Activated CD4-positive, alpha-beta memory T cell treated with anti-CD3 and anti-CD28 coated beads for 36 hours (primary cell): ENCODE measurements at places on chromosomes 16 and 17.

DNA sequence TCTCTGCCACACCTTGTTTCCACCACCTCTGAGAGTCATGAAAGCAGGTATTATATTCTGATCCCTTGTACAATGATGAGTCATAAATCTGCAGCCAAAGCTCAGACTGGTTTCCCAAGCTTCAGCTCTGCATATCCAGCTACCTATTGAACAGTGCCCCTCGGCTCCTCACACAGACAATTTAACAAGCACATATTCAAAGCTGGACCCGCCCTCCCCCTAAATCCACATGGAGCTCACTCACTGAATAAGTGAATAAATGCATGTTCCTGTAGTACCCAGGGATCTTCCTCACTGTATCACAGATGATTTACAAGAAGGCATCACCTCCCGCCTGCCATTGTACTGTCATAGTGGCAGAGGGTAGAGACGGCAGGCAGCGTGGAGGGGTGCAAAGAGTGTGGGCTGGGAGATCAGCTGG, 516.4 kb downstream of the GRIN2A start:
- no peak for DNase-seq

- DNase-seq: no peak
Measured at GRCh38 chr16:84532855-84533486, 28.5 kb upstream of the MEAK7 start.

DNA sequence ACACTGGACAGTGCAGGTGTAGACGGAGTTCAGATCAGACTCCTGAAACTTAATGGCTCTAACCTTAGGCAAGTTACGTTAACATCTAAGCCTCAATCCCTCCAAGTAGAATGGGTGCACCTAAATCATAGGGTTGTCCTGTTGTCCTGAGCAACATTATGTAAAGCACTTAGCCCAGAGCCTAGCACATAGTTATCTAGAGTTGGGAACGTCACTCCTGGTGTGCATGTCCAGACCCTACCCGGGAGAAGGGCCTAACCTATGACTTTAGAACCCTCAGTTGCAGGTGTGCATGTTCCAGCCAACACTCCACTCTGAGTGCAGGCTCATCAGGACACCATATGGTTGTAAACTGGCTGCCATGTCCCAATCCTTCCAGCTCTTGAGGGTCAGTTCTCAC, 26.0 kb downstream of the LIG3 start:
- no peak for DNase-seq

GRCh38 chr17:17321356-17322025, 18.3 kb downstream of the NT5M start:
- no peak for DNase-seq

DNA sequence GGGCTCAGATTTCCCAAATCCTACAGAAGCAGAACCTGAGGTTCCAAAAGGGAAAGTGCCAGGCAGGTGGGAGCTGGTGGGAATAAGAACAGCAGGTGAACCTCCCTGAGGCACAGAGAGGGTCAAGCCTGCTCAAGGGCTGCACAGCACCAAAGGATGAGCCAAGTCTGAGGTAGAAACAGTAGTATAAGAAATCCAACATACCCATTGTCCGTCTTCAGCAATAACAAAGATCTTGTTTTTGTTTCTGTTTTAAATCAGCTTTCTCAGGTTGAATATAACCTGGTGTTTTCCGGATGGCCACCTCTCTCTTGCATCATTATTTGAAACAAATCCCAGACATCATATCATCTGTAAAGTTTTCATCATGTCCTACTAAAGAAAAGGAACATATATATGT, 10.6 kb upstream of the CES3 start:
- DNase-seq: no peak

GRCh38 chr17:62657145-62657665, 29.7 kb downstream of the MRC2 start:
- DNase-seq: no peak

DNA sequence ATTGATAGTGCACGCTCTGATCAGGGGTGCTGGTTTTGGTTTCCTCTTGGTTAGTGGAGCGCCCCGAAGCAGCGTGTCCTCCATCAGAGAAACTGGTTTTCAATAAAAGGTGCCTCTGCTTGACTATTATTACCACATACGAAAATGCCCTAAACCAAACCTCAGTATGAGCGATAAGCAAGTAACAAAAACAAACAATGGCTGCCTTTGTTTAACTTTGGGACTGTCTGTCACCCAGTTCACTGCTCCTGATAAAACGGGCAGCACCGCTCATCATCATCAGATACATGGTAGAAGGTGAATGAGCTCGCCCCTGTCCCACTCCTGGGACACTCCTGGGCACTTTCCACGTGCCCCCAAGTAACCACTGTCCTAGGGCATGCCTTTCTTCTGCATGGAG, 24.0 kb downstream of the DUSP14 start:
- no peak for DNase-seq

GRCh38 chr17:45857977-45858708, 13.5 kb downstream of the SPPL2C start:
- DNase-seq: no peak

DNA sequence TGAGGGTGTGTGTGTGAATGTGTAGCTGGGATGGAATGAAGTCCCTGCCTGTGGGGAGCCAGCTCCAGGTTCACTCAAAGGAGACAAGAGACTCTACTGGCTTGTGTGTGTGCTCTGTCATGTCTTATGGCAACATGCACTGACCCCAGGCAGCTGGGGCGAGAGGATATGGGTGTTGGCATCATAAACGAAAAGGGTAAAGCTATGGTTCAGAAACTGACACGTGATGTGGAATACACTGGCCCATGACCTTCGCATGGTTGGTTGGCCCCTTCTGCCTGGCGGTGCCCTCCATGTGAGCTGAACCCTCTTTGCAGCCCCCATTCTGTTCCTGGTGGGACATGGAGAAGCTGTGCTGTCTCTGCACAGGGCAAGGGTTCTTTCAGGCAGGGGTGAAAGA, 21.9 kb downstream of the ZNF750 start:
- no peak for DNase-seq

- no peak for DNase-seq
Measured at GRCh38 chr17:28735242-28735722, 6.7 kb downstream of the NEK8 start.

GRCh38 chr17:39754958-39755553, 17.3 kb downstream of the GRB7 start:
- no peak for DNase-seq

GRCh38 chr16:4094127-4094773, 22.0 kb downstream of the ADCY9 start:
- DNase-seq: no peak

- no peak for DNase-seq
Measured at GRCh38 chr16:85437166-85438052, 175.7 kb upstream of the GSE1 start.

GRCh38 chr17:19718041-19718612, 1.7 kb upstream of the SLC47A2 start:
- no peak for DNase-seq

DNA sequence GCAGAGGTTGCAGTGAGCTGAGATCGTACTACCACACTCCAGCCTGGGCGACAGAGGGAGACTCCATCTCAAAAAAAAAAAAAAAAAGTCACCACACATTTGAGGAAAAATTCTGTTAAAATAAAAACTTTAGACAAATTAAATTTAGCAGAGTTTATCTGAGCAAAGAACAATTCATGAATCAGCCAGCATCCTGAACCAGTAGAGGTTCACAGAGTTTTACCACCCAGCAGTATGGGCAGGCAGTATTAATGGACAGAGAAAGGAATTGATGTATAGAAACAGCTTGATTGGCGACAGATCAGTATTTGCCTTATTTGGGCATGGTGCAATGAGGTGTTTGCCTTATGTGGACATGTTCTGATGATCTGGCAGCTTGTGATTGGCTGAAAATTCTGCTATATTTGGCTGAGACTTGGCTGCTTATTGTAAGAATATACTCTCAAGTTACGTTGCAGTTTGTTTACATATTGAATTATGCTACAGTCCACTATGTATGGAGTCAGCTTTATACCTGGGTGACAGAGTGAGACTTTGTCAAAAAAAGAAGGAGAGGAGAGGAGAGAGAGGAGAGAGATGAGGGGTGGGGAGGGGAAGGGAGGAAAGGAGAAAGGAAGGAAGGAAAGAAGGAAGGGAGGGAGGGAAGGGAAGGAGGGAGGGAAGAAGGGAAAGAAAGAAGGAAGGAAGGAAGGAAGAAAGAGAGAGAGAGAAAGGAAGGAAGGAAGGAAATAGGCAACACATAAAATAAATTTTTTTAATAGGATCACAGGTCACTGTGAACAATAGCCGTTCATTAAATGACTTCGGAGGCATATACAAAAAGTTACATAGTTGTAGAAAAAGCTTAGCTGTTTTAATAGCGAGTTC, 14.6 kb downstream of the ABCC3 start:
- no peak for DNase-seq

GRCh38 chr17:4908711-4909496, 6.0 kb upstream of the CHRNE start:
- peak; percentile 89 for DNase-seq

DNA sequence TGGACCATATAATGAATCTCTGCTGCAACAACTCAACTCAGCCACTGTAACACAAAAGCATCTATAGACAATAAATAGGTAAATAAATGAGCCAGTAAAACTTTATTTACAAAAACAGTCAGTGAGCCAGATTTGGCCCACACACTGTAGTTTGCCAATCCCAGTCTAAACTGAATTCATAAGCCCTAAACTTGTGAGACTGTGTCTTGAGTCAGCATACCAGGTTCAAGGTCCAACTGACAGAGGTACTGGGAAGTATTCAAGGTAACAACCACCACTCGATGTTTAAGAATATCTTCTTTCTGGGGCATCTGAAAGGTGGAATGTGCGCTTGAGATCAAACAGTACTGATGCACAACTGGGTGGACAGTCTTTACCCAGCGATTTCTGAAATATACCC, 94.2 kb downstream of the HELZ start:
- DNase-seq: no peak

DNA sequence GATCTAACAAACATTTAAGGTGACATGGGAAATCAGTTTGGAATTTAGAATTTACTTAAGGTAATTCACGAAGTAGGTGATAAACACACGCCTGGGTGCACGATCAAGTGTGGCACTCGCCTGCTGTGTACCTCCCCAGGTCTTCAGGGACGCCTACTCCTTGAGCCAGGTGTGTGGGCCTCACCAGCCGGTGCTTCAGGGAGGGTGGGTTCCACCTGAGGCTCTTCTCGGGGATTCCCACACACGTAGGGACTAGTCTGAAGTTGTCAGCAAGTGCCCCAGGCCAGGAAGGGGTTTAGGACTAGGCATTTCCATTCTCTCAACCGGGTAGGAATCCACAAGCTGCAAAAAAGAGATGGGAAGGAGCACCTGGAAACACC, 9.8 kb upstream of the NAT9 start:
- DNase-seq: no peak

GRCh38 chr16:15676506-15676905, 26.5 kb downstream of the NDE1 start:
- no peak for DNase-seq

DNA sequence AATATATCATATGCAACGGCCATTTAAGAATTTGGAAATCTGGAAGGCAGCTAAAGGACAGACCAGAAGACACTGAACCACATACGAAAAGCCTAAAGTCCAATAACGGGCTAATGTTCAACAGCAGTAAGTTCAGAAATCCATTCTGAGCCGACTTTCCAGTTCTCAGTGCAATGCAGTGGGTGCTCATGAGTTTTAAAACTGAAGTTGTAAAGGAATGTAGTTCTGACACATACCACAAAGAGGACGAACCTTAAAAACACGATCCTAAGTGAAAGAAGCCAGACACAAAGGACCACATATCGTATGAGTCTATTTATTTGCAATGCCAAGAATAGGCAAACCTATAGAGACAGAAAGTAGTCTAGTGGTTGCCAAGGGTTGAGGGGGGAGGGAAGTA, 278.3 kb upstream of the ZFHX3 start:
- no peak for DNase-seq

DNA sequence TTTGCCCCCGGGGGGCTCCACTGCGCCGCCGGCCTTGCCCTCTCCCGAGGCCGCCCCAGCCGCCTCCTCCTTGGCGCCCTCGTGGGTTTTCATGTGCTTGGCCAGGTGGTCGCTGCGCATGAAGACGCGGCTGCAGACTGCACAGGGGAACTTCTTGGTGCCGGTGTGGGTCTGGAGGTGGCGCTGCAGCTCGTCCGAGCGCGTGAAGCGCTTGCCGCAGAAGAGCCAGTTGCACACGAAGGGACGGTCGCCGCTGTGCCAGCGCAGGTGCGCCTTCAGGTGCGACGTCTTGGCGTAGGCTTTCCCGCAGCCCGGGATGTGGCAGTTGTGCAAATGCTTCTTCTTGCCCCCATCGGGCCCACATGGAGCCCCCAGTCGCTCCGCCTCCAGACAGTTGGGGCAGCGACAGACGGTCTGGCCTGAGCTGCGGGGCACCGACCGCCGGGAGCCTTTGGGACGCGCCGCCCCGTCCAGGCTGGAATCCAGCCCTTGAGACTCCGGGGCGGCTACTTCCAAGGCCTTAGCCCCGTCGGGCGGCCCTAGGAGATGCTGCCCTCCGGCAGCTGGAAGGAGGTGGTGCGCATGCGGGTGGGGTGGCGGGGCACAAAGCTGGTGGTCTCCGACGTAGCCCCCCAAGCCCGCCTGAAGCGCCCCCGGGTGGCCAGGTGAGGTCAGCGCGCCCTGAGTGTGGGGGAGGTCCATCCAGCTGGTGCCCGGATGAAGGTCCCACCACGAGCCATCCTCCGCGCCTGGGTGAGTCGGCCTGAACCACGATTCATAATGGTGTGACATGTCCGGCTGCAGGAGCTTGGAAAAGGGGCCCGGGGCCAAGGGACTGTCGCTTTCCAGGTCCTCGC, 3.4 kb downstream of the SP6 start:
- peak; percentile 59 for DNase-seq

- DNase-seq: no peak
Measured at GRCh38 chr16:50967827-50968612, 183.1 kb downstream of the SALL1 start.

DNA sequence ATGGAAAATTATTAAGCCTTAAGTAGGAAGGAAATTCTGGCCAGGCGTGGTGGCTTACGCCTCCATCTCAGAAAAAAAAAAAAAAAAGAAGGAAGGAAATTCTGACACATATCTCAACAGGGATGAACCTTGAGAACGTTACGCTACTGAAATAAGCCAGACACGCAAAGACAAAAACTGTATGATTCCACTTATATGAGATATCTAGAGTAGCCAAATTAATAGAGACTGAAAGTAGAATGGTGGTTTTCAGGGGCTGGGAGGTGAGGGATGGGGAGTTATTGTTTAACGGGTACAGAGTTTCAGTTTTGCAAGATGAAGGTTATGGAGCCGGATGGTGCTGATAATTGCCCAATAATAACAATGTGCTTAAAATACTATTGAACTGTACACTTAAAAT, 16.2 kb upstream of the HNF1B start:
- no peak for DNase-seq

DNA sequence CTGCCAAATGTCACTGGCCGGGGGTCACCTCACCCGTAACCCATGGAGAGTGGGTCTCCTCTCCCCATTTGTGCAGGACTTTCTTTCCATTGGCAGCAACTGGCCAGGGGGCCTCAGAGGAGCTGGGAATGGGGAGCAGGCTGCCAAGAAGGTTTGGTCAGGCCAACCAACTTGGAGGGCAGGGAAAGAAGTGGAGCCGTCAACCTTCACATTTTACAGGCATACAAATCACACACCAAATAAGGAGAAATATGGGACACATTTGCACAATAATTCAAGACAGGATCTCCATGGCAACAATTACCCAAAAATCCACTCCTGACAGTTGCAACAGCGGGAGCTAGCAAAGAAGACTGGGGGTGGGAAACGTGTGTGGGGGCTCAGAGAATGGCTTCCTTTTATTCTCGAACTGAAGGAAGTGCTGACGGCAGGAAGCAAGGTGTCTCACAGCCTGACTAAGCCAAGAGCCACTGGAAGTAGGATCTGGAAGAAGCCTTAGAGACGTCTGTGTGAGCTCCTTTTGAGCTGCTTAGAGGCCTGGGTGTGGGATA, 20.9 kb downstream of the RPRML start:
- no peak for DNase-seq
